Glomerular endothelial cell (primary cell): ENCODE measurements at places on chromosomes 12 and 14.

GRCh38 chr14:99354166-99354875 is 82.3 kb upstream of the BCL11B start:
- no peak for DNase-seq

GRCh38 chr12:7072035-7072434 is 11.5 kb downstream of the C1S start:
- DNase-seq: no peak

GRCh38 chr14:24308342-24309124 is 756 bp upstream of the CIDEB start:
- no peak for DNase-seq

GRCh38 chr12:57210926-57211692 is 5.5 kb upstream of the NXPH4 start:
- DNase-seq: no peak
